ENCODE measurements at places on chromosomes 3 and 15. TPM values are rescaled to one million over a fixed set of nuclear protein-coding genes. Genes with fewer than 3 reads are reported as not detected.

The STAC gene
- 1.2 TPM for total RNA-seq

The SAMD7 gene
- total RNA-seq: not detected

The OSBPL10 gene
- total RNA-seq: 27.7 TPM

The ZIC4 gene
- not detected for total RNA-seq
